HCEC 1CT (cell line): ENCODE measurements at places on chromosomes 16 and 17.

- no peak for DNase-seq
These were observed 51.5 kb downstream of the B9D1 start for GRCh38 chr17:19311016-19311415.

GRCh38 chr16:2514333-2515179, 804 bp downstream of the ATP6V0C start:
- DNase-seq: no peak

- DNase-seq: no peak
These were observed 528.2 kb upstream of the RBFOX1 start for GRCh38 chr16:6804461-6804860.

DNA sequence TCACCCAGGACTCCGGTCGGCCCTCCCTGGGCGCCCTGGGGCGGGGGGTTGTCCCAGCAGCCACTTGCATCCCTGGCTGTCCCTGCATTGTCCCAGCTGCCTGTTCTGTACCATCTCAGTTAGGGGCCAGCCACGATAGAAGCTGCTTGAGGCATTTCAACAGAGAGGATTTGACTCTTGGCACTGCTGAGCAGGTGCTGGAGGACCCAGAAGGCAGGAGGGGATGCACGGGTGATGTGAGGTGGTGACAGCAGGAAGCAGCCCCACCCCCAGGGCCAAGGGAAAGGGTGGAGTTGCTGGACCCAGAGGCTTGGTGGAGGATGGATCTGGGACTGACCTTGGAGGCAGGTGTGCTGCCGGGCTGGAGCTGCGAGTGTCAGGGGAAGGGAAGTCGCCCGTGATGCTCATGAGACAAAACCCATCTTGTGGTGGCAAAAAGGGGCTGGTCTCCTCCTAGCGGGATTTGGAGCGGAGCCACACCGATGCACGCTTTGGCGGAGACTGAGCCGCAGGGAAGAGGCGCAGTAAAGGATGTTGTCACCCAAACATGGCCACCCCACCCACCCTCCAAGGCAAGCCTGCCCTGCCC, 188.0 kb upstream of the GSE1 start:
- no peak for DNase-seq

GRCh38 chr17:332558-333322, 19.9 kb downstream of the RPH3AL start:
- DNase-seq: no peak

DNA sequence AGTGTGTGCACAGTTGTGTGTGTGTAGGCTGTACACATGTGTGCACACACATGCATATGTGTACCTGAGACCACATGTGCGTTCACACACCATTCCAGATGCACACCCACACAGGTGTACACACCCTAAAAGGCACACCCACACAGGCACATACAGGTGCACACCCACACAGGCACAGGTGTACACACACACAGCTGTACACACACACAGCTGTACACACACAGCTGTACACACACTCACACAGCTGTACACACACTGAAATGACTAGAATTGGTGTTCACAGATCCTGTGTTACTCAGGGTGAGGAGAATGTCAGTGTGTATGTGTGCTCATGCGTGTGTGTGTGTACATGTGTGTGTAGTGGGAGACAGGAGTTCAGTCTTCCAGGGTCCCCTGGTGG, 15.9 kb upstream of the DOC2B start:
- DNase-seq: no peak

GRCh38 chr17:37299257-37299980, 76.4 kb upstream of the C17orf78 start:
- no peak for DNase-seq

GRCh38 chr16:381789-382717, at the start of gene PGAP6:
Gene PGAP6, minus strand, starts transcription at chr16:381978. Its CDS starts 157 bp downstream, at chr16:381821.
- DNase-seq: peak; percentile 59

- no peak for DNase-seq
These were observed at the start of gene PPM1E for GRCh38 chr17:58755577-58756245. Gene PPM1E, plus strand, starts transcription at chr17:58755854.

- DNase-seq: no peak
These were observed 15.7 kb upstream of the RNF213 start for GRCh38 chr17:80244871-80245509.

GRCh38 chr17:17940441-17940911, 31.7 kb downstream of the TOM1L2 start:
- peak; percentile 38 for DNase-seq

GRCh38 chr17:31320241-31320640, 1.2 kb downstream of the EVI2A start:
- no peak for DNase-seq

GRCh38 chr17:81039854-81040758, 5.2 kb downstream of the BAIAP2 start:
- no peak for DNase-seq
